ENCODE measurements at places on chromosomes 11 and 22.

GRCh38 chr11:101987370-101987769, 59.9 kb upstream of the CFAP300 start:
- no peak for DNase-seq

DNA sequence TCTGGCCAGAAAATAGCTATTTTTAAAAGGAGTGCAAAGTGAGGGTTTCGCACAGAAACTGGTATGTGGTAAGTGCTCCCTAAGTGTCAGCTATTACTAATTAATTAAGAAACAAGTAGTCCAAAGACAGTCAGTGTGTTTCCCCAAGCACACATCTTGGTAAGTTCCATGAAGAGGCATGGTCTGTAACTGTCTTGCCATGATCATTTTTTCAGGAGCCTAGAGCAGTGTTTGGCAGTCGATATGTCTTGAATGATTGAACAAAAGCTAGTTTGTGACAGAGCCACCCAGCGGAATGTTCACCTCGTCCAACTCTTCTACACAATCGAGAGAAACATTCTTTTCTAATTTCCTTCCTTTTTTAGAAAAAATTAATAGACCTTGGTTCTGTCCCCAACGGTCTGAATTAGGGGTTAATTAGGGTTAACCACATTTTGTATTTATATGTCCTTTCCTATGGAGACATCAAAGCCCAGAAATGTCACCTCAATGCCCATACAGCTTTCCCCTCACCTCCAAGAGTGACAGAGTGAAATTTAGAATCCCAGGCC, 57.6 kb upstream of the FTH1 start:
- DNase-seq, result no peak

- DNase-seq, result no peak
These were observed 7.6 kb upstream of the VPS37C start for GRCh38 chr11:61168800-61169199.

GRCh38 chr22:48939441-48940265, 888.0 kb downstream of the BRD1 start:
- no peak for DNase-seq

- no peak for DNase-seq
These were observed 23.8 kb downstream of the CD82 start for GRCh38 chr11:44589301-44589700.

DNA sequence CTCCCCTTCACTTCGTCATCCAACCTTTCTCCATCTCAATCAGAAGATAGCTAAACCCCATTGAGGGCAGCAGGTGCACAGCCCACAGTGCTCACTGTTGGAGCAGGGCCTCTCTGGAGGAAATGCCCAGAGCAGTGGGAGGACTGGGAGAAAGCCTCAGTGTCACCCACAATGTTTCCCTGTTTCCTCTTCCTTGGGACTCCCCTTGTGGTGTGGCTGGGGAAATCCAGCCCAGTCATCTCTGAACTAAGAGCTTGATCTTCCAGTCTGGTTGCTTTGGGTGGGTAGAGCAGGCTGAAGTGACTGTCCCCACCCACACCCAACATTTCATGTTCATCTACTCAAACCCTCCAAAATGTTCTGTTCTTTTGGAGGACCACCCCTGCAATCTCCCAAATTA, 29.8 kb upstream of the EED start:
- no peak for DNase-seq

DNA sequence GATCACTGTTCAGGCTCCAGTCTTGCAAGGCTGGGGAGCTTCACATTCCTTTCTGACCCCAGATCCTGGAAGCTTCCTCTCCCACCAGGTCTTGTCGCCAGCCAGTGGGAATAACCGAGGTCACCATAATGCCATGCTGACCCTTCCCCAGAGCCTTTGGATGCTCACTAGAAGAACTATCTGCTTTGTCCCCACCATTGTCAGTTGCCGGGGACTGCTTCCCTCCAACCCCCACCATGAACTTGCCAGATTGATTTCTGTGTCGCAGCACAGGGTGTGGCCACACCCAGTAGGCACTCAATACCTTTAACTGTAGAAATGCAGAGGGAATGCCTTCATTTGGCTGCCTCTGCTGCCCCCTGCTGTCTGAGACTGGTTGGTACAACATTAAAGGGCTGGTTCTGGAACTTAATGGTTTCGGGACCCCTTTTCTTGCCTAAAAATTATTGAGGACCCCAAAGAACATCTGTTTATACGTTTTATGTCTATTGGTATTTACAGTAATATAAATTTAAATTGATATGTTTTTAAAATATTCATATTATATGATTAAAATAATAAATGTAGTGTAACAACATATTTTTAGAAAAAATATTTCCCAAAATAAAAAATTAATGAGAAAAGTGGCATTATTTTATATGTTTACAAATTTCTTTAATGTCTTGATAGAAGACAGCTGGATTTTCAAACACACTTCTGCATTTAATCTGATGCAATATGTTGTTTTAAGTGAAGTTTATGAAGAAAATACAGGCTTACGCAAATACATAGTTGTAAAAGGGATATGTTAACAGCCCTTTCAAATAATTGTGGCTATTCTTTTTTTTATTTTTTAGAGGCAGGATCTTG, 6.7 kb upstream of the GDPD5 start:
- peak; percentile 79 for DNase-seq

GRCh38 chr11:20213790-20214189, 53.5 kb upstream of the DBX1 start:
- DNase-seq, result no peak

DNA sequence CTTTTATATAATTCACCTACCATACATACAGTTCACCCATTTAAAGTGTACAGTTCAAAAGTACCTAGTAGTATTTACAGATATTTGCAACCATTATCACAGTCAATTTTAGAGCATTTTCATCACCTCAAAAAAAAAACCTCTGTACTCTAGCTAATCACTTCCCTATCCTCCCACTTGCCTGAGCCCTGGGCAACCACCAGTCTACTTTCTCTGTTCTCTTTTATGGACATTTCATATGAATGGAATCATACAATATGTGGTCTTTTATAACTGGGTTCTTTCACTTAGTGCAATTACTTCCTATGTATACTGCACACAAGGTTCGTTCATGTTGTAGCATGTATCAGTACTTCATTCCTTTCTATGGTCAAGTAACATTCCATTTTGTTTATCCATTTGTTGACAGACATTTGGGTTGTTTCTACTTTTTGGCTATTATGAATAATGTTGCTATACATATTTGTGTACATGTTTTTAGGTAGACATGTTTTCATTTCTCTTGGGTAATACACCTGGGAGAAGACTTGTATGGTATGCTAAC, 17.8 kb upstream of the NEU3 start:
- DNase-seq, result no peak

GRCh38 chr22:45877036-45877380, 100.0 kb downstream of the WNT7B start:
- DNase-seq, result no peak
